ENCODE measurements at places on chromosomes 5 and 9.

DNA sequence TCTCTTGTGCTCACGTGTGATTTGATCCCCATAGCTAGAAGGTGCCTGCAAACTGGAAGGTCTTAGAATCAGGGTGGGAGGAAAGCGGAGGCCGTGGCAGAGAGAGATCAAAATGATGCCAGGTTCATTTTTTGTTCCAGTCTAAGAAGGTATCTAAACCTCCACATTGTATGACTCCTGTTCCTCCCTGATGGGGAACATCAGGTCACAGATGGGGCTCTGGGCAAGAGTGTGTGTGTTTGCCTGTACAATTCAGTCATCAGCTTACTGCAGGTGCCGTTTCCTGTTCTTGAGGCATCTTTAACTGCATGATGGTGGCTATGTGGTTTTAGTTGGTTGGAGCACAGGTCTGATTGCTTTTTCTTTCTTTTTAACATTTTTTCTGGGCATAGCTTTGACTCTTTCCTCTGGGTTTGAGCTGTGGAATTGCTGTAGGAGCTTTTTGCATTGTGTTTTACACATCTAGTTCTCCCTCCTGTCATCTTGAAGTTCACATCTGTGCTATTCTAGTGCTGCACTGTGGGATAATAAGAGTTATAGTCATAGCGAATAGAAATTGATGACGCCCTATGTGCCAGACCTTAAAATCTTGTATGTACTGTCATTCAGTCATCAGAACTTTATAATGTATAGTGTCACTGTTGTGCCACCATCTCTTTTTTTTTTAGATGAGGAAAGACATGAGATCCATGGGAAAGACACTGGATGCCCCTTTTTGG is 30.8 kb downstream of the ARHGAP26 start:
- DNase-seq: no peak

GRCh38 chr5:172274951-172275753 is 8.4 kb downstream of the UBTD2 start:
- DNase-seq: no peak

- DNase-seq: no peak
Observed at GRCh38 chr5:107551088-107551487, 119.6 kb downstream of the EFNA5 start.

DNA sequence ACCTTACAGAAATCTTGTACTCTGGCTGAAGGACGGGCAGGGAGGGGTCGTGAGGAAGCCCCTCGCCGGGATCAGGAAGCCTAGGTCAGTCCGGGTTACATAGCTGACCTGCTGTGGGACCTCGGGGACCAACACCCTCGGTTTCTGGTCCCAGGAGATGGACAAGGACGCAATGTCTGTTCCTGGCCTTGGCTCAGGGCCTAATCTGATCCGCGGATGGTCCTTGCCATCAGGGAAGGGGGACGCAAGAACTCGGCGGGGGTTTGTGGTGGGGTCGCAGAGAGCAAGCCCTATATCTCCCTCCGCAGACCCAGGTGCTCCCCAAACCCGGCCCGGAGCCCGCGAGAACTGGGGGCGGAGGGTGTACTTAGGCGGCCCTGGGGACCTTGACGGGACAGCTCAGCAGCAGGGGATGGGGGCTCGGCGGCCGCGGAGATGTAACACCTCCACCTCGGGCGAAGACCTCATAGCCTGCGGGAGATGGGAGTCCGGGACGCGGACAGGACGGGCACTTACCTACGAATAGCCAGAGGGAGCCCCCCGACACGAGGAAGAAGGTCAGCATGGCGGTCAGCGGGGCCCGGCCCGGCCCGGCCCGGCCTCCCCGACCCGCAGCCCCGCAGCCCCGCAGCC is 353 bp downstream of the ACSL6 start:
- no peak for DNase-seq

GRCh38 chr9:120698766-120699165 is 15.5 kb downstream of the MEGF9 start:
- DNase-seq: no peak

- no peak for DNase-seq
Observed at GRCh38 chr9:134758949-134759607, 117.5 kb downstream of the COL5A1 start.

GRCh38 chr9:136061405-136061804 is 33.7 kb downstream of the NACC2 start:
- no peak for DNase-seq

DNA sequence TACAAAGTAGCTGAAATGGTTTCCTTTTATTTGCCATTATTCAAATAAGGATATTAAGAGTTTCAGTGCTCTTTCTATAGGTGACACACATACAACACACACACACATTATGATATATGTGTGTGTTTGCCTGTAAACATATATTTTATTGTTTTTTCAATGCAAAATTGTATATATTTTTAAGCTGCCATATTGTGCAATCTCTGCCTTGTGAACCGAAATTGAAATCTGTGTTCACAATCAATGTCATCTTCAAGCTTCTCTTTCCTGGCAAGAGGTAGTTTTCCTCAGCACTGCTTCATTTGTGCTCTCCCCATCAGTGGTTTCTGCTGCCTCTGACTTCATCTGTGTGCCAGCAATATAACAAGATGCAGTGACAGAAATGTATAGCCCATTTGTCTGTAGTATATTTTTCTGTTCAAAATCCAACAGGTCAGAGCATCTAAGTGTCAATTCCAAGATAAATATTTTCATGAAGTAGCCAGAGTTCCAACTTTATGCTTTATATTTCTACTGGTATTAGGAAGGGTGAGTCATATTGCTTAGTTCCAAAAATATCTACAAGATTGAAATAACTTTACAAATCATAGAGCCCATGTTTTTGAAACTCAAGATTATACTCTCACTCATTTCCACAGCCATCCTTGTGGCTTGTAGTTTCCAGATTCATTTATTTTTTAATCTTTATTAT is 1704.8 kb upstream of the CDH9 start:
- no peak for DNase-seq

Measured in AG09309 (cell line).